ENCODE measurements at places on chromosomes 1 and 21. TPM values are rescaled to one million over a fixed set of nuclear protein-coding genes. Genes with fewer than 3 reads are reported as not detected.

Gene PADI2
- 1.1 TPM for total RNA-seq

Gene LORICRIN
- total RNA-seq, result not detected

Gene IL19
- not detected for total RNA-seq

Gene SLC26A9
- 0.09 TPM for total RNA-seq

Data from A549 treated with ZK216348 at 1 μM for 4 hours (cell line).